Progenitor cell of endocrine pancreas (in vitro differentiated cells): ENCODE measurements at places on chromosomes 2 and 18.

- no peak for DNase-seq
Measured at GRCh38 chr18:57741273-57741672, 61.8 kb downstream of the ATP8B1 start.

GRCh38 chr2:45178854-45179253 lies 169.6 kb upstream of the SIX2 start:
- no peak for DNase-seq

- DNase-seq, result no peak
Measured at GRCh38 chr2:37679072-37679695, 7.7 kb upstream of the CDC42EP3 start.

DNA sequence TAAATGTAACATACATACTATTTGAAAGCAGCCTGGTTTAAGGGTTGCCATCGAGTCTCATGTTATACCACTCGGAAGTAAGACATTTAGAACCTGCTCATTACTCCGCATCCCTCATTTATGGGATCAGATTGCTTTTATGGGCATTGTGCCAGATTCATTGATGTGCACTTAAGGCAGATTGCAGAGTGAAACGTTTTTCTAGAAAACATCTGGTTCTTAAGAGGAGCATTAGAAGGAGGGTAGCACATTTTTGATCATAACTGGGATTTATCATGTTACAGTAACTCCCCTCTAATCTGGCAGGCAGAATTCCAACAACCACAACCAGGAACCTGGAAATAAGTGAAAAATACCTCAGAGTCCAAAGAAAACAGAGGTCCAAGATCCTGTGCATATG lies 74.2 kb upstream of the GALNT3 start:
- DNase-seq, result no peak

GRCh38 chr2:162327134-162327769 lies 8.8 kb upstream of the IFIH1 start:
- no peak for DNase-seq

GRCh38 chr18:9547782-9548181 lies 66.6 kb downstream of the PPP4R1 start:
- no peak for DNase-seq

GRCh38 chr2:74212702-74213410 lies 14.4 kb downstream of the MTHFD2 start:
- no peak for DNase-seq

GRCh38 chr2:27095745-27096651 lies 9.4 kb downstream of the KHK start:
- no peak for DNase-seq

GRCh38 chr2:229252280-229252679 lies 18.8 kb downstream of the PID1 start:
- DNase-seq, result no peak
